NCI-H187 treated with DMSO at 0.1 percent for 48 hours (cell line): ENCODE measurements at places on chromosomes 3 and 15.

DNA sequence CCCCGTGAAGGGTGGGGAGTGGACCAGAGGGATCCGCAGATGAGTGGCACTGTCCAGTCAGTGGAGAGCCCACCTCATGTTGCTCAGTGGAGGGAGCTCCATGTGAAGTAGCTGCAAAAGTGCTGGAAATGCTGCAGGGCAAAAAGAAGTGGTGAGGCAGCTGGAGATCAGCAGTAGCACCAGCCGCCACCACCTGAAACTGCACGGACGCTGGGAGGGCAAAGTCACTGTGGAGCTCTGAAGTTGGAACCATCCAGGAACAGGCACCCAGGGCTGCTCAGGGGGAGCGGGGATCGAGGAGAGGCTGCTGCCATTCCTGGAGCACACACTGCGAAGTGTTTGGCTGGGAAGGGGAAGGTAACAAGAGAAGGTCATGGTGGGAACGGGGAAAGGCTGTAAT lies 6.4 kb upstream of the ALDH1L1 start:
- no peak for DNase-seq

DNA sequence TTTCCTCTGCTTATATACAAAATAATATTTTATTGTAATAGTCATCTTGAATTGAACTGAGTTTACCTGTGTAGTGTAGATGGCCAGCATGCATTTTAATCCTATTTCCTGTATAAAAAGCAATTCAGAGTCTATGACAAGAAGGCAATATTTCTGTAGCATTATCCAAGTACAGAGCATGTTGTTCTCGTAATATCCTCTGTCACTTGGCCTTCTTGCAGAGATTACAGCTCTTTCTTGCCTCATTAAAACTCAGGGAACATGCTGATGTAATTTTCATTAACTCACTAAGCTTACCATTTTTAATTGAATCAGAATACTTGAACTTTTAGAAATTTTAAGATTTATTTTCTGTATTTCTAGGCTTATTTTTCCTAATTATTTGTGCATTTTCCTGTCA lies 203.3 kb upstream of the AGTR1 start:
- DNase-seq, result no peak

DNA sequence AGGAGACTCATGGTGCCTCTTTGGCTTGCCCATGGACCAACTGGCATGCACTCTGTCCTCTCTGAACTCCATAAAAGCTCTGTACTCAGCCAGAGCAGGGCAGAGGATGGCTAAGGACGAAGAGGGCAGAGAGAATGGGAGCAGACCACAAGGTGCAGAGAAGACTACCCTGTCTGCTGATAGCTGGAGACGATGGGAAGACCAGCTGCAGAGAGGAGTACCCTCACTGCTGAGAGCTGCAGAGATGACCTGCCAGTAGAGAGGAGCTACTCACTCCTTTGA lies 65.0 kb downstream of the THBS1 start:
- no peak for DNase-seq

DNA sequence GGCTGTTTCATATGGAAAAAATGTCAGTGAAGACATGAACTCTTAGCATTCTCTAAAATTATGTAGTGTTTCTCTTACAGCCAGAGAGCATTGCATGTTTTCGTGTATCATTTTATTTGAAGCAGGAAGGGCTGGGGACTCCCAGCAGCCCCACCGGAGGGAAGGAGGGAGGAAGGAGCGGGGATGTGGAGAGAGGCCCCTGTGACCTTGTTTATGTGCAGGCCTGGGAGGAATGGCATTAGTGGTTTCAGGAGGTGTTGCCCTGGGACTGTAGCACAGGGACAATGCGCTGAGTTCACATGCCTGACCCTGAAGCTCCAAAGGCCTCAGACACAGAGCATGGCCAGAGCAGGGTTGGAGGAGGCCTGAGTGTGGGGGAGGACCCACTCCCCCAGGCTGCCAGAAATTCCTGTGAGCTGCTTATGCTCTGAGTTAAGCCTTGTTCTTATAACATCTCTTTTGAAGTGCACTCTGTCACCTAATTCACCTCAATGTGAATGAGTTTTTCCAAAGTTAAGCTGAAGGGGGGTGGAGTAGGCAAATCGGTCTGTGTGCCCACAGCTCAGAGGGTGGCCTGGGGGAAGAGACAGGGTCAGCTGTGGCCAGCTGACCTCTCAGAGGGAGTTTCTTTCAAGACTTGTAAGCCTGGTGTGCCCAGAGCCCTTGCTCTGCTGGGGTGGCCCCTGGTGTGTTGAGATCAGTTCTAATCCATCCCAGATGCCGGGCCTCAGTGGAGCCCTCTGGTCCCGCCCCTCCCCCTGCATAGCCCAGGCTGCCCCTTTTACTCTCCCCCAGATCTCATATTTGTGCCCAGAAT lies 3.9 kb upstream of the RNU6-1 start:
- DNase-seq, result no peak

- DNase-seq, result no peak
These were observed 101.4 kb downstream of the LARS2 start for GRCh38 chr3:45489730-45490309.

DNA sequence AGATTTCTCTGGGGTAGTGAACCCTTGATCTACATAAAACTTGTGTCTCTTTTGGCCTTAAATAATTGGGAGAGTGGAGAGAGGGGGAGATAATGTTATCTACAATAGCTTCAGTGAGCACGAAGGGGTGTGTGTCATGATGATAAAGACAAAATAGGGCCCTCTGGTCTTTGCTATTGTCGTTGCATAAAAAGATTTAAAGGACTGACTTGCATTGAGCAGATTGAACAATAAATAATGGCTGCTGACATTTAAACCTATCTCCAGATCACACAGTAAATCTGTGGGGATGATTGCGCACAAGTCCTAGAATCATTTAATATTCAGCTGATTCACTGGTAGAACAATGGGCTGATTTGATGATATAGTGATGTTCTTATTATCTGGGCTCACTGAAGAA lies 71.3 kb upstream of the GAP43 start:
- DNase-seq, result no peak

GRCh38 chr3:50554553-50554952 lies 13.0 kb downstream of the C3orf18 start:
- no peak for DNase-seq

DNA sequence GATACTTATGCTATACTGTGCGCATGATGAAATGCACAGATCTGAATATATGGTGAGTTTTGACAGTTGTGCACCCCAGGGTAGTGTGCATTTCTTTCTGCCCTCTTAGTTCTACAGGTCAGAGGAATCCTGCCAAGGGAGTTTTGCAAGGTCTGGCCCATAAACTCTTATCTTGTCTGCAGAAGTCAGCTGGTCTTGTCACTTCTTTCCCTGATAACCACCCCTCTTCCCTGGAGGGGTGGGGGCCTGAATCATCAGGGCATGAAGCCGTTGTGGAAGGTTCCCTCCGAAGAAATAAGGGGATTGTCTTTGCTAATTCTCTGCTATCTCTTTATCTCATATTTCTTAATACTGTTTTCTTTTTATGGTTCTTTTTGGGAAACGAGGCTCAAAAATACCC lies 30.4 kb downstream of the TRIM71 start:
- DNase-seq, result no peak

- DNase-seq, result no peak
These were observed 32.4 kb downstream of the TOMM70 start for GRCh38 chr3:100368441-100368840.
